ENCODE measurements at places on chromosomes 6 and 20.

- DNase-seq = no peak
Observed at GRCh38 chr6:134341999-134342567, 24.2 kb upstream of the SGK1 start.

GRCh38 chr6:1856381-1856780 is 246.7 kb downstream of the FOXC1 start:
- no peak for DNase-seq

DNA sequence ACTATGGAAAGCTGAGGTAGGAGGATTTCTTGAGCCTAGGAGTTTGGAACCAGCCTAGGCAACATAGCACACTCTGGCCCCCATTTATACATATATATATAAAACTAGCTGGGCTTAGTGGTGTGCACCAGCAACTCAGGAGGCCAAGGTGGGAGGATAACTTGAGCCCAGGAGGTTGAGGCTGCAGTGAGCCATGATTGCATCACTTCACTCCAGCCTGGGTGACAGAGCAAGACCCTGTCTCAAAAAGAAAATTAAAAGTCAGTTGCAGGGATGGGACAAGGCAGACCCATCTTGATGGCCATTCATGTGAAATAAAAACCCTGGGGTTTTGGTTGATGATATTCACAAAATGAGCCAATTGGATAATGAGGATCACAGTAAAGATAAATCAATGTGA is 6.6 kb upstream of the GTF2H4 start:
- DNase-seq = no peak

GRCh38 chr6:93045156-93045555 is 374.2 kb downstream of the EPHA7 start:
- no peak for DNase-seq

GRCh38 chr20:8670893-8671215 is 398.0 kb upstream of the PLCB4 start:
- DNase-seq = no peak

DNA sequence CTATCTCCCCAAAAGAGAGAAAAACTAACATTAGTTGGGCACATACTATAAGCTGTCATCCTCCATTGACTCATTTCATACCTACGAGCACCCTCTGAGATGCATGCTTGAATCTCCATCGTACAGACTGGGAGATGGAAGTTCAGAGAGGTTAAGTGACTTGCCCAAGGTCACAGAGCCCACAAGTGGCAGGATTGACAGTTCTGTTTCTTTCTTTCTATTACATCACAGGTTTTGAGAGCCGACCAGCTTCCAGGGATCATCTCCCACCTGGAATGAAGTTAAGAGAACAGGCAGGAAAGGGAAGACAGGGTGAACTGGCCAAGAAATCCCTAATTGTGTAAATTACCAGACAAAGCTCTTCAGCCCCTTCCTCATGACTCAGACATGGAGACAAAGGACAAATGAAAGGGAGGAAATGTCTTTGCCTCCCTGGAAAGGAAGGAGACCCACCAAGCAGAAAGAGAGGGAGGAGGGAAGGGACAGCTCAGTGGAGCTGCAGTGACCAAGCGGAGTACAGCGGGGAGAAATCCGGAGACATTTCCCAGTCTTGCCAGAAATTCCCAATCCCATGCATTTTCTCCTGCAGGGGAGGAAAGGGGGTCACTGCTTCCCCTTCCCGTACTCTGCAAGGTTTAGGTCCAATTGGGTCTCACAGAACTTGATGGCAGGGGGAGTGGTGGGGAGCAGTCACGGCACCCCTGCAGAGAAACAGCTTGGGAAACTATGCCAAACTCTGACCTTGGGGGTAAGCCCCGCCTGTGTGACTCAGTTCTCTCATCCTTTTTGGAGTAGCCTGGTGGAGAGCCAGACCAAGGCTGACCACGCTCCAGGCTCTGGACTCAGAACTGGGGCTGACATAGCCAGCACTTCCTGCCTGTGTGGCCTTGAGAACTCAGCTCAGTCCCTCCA is 154.3 kb downstream of the ANKRD60 start:
- DNase-seq = no peak

GRCh38 chr6:42136508-42137193 is 5.8 kb downstream of the C6orf132 start:
- DNase-seq = peak; percentile 32

DNA sequence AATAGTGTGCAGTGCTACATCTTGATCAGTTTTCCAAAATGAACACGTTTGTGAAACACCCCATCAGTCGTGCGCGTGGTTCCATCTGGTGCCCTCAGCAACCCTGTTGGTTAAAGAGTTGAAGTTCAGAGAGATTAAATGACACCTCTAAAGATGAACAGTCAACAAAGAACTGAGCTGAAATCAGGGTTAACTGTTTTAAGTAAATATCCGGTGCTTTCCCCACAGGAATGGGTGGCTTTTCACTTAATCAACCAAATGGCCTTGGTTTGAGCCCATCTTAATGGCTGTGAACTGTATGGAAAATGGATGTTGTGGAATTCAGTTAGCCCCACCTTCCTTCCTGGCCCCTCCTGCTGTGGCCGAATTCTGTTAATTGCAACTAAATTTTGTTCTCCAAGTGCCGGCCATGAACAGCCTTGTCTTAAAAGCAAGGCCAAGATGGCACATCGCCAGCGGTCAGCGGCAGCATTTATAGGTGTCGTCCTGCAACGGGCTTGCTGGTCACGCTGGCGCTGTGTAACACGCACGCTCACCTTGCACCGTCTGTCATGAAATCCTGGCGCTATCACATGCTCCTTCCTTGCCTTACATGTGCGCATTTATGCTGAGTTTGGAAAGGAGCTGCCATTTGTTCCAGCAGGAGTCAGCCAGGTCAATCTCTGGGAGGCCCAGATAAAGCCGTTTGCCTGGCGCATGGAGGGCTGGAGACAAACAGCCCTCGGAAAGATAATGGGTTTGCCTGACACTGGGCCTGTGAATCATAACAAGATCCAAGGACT is 164.5 kb downstream of the ERMARD start:
- no peak for DNase-seq

DNA sequence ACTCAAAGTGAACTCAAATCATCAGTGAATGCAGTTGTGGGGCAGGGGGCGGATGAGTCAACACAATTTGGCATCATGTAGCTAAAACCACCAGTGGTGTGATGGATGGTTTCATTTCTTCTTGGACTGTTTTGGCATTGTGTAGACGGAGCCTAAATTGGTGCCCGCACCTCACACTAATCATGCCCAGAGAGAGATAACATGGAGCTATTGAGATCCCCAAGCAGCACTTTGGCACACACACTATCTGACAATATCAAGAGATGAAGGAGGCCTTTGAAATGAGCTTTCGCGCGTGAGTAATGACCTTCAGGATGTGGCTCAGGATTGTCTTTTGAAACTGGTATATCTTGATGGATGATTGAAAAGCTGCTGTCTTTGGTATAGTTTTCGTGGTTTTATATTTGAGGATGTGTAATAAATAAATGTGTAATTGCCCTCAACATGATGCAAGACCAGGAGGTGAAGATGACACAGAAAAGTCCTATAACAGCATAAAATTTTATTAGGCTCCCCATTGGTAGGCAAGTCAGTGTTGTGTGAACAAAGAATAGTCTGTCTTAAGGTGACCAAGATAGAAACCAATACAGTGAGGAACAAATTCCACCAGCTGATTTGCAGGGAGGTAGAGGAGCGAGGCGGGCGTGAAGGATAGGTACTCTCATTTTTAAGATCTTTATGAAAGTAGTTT is 174.2 kb downstream of the TSHZ2 start:
- peak; percentile 72 for DNase-seq

Data from stimulated activated CD4-positive, alpha-beta T cell treated with anti-CD3 and anti-CD28 coated beads, Interleukin-4, amount 100 ng/mL, for 24 hours (primary cell).